ENCODE measurements at places on chromosomes 12 and 14.

GRCh38 chr14:76918782-76919394 is 92.7 kb downstream of the LRRC74A start:
- DNase-seq = no peak

DNA sequence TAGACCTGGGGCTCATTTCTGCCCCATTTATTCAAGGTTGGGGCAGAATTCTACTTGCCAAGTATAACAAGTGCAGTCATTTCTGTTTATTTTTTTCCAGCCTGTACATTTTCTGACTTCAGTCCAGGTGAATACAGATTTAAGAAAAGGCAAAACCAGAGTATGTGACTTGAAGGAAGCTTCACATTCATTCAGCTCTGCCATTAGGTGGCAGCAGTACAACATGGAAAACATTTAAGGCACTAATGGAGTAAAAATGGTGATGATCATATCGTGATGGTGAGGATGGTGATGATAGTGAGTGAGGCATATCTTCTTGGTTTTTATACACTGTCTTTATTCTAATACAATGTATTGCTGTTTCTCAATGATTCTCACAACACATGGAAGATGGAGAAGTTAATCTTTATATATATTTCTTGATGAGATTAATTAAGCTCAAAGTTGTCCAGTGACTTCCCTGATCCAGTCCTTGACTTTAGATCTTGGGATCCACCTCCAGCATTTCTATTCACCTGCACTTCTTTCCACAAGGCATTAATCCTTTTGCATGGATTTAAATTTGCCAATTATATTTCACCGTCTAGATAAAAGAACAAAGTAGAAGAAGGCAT is 176.7 kb upstream of the SEL1L start:
- no peak for DNase-seq

DNA sequence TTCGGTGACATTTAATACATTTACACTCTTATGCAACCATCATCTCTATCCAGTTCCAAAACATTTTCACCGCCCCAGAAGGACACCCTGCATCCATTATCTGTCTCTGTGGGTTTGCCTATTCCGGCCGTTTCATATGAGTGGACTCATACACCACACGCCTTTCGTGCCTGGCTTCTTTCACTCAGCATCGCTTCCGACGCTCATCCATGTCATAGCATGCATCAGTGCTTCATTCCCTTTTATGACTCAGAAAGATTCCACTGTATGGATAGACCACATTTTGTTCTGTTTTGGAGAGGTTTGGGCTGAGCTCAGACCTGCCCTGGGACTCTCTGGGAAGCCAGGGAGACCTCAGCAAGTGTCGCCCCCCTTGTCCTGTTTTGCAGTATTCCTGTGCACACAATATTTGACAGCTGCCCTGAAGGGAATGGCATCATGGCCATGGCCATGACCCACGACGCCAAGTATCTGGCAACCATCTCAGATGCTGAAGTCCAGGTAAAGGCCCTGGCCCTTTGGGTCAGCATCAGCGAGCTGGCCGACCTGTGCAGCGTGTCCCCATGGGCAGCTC is 23.8 kb downstream of the CFAP251 start:
- DNase-seq = no peak

GRCh38 chr14:102415671-102416070 is 52.9 kb downstream of the TECPR2 start:
- DNase-seq = no peak

GRCh38 chr12:133222211-133222610 is 13.5 kb downstream of the ANHX start:
- no peak for DNase-seq

GRCh38 chr14:28305938-28306337 is 460.6 kb upstream of the FOXG1 start:
- no peak for DNase-seq

DNA sequence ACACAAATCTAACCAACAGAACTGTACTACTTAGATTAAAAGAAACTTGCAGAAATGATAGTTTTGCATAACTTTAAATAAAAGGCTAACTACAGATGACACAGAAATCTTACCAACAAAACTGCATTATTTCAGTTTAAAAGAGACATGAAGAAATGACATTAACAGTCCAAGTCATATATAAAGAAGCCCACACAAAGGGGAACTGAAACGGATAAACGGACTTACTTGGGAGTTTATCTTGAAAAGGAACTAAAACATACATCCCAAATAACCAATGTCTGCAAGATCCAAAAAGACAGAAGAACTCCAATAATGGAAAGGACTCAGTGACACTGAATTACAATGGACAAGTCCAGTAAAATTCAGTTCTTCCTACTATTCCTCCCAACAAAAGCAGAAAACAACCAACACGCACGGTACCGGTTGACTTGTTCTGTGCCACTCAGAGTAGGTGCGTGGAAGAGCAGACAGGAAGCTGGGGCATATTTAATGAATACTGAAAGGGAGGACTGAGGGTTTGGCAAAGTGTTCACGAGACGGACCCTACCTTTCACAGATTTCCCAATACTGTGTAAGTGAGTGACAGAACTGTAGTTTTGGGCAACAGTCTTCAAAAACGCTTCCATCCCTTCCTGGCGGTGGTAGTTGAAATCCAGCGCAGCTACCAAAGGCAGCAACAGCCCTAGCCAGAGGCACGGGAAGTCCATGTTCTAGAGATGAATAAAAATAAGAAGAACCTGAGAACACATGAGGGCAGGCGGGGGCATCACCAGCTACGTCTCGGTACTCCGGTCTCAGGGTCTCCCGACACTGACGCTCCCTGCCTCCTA is 627 bp downstream of the CPM start:
- DNase-seq = no peak

- no peak for DNase-seq
These were observed 293.1 kb downstream of the CACNA1C start for GRCh38 chr12:2345902-2346301.

DNA sequence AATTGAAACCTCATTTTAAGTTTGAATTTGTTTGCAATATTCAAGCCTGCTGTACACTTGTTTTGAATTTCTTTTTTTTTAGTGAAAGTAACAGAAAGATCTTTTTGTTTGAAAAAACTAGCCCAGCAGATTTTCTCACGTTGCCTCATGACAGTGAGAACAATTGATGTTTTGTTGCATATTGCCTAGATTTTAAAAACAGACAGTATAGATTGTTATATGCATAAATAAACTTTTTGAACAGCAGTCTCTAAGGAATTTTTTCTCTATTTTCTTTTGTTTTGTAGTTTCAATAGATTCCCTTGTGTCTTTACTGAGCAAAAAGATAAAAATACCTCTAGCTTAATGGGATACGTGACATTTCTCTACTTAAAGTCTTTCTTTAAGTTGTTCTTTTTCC is 15.4 kb downstream of the OR6C6 start:
- DNase-seq = no peak

- DNase-seq = no peak
These were observed 1.7 kb downstream of the DYNC1H1 start for GRCh38 chr14:101965770-101966722.

GRCh38 chr12:57529831-57530230 is 7.2 kb downstream of the MBD6 start:
- DNase-seq = no peak

GRCh38 chr14:71623939-71624338 is 308.3 kb upstream of the RGS6 start:
- no peak for DNase-seq

GRCh38 chr12:29713729-29714128 is 70.0 kb downstream of the TMTC1 start:
- no peak for DNase-seq

DNA sequence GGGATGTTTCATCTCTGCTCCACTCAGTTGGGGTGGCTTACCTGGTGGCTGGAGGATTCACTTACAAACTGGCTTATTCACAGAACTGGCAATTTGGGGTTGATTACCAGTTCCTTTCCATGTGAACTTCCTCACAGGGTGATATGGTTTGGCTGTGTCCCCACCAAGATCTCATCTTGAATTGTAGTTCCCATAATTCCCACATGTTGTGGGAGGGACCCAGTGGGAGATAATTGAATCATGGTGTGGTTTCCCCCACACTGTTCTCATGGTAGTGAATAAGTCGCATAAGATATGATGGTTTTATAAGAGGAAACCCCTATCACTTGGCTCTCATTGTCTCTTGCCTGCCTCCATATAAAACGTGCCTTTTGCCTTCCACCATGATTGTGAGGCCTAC is 26.9 kb upstream of the IGF1 start:
- no peak for DNase-seq

DNA sequence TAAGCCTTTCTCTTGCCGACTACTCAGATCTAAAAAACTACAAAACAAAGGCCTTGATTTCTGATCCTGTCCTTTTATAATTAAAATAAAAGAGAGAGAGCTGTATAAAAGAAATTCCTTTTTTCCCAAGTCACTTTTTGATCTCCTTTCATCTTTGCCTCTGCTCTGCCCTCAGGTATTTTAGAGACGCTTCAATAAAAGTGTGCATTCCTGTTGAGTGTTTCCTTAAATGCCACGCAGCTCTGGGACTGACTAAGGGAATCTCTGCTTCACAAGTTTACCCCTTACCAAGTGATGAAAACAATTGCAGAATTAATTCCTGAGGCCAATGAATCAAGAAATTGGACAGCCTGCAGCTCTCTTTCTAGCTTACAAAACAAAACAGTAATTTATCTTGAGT is 1109.8 kb downstream of the TMTC2 start:
- DNase-seq = no peak

All from GM12864 (cell line).